ENCODE measurements at places on chromosomes 5 and 9. TPM values are rescaled to one million over a fixed set of nuclear protein-coding genes. Genes with fewer than 3 reads are reported as not detected.

DNA sequence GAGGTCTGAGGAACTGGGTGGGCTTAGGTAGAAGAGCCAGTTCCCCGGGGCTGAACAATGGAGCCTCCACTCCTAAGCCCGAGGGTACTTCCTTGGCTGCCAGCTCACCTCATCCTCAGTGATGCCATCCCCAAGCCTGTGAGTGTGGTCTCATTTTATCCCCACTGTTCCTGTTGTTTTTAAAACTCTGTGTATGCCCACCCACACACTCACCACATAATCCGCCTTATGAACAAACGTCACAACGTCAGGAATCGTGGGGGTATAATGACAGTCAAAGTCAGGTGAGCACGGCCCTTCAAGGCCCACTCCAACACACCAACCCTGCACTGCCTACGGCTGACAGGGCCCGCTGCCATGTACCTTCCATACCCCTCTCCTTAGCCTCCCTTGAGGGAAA, 61.1 kb downstream of the PTCH1 start:
- no peak for DNase-seq

Gene CTXN3
- not detected for total RNA-seq

DNA sequence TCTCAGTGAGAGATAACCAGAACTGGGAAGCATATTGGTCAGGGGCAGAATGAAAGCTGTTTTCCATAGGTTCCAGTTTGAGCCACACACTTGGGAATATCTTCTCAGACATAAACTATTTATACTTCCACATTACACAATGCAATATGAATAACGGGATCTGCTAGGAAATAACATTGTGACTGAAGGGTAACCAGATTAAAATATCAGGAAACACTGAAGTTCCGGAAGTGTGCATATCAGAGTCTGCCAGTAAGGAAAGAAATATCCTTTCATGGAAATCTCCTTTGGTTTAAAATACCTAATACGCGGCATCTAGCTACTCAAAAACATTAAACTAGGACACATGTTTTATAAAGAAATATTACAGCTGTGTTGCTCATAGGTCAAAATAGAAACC, 56.3 kb downstream of the ST8SIA4 start:
- DNase-seq: no peak

DNA sequence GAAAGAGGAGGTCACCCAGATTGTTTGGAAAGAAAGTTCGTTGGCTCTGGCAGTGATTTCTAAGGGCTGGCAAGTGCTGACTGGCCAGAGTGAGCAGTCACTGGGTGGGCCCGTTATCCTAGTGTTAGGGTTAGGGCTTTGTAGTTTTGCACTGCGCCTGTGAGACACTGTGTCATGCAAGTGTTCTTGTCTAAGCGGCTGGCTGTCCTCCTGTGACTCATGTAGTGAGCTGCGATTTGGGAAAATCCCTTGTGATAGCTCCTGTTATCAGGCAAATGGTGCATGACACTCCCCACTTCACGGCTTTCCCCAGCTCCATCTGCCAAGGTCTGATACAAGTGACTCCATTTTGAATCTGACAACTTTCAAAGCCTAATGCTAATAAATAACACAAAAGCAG, 526.0 kb upstream of the ADAMTS16 start:
- peak; percentile 59 for DNase-seq

DNA sequence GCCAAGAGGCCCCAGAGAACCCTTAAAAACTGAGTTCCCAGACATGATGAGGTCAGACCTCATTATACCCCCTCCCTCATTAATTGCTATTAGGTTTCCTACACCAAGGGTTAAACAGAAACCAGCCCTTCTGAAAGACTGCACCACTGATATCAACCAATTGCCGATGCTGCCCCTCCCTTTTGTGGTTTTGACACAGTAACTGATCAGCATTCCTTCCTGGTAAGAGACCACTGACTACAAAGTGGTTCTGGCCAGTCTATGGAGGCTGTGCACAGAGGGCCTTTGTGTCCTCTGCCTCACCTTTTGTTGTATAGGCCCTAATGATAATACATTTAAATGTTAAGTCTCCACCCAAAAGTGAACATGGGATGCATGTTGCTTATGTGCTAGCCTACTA, 201.5 kb downstream of the FRMD3 start:
- peak; percentile 0 for DNase-seq

- DNase-seq: no peak
Measured at GRCh38 chr5:57166276-57166675, 7.6 kb upstream of the GPBP1 start.

GRCh38 chr5:180507661-180508060, 13.5 kb downstream of the CNOT6 start:
- DNase-seq: no peak

DNA sequence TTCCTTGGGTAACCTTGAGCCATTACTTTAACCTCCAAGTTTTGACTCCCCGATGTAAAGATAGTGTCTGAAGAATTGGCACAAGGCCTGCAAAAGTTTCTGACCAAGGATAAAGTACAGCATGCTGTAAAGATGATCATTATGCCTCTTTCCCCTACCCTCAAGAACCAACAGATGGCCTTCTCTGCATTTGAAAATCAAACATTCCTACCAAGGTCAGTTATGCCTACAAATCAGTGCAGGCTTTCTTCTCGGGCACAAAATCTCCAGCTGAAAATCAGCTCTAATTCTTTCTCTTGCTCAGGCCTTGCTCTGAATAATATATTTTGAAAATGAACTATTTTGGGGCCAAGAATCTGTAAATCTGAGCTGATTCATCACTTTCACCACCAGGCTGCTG, 59.7 kb downstream of the PPP2R2B start:
- DNase-seq: no peak

GRCh38 chr9:137552022-137552768, 516 bp downstream of the MRPL41 start:
- DNase-seq: no peak

DNA sequence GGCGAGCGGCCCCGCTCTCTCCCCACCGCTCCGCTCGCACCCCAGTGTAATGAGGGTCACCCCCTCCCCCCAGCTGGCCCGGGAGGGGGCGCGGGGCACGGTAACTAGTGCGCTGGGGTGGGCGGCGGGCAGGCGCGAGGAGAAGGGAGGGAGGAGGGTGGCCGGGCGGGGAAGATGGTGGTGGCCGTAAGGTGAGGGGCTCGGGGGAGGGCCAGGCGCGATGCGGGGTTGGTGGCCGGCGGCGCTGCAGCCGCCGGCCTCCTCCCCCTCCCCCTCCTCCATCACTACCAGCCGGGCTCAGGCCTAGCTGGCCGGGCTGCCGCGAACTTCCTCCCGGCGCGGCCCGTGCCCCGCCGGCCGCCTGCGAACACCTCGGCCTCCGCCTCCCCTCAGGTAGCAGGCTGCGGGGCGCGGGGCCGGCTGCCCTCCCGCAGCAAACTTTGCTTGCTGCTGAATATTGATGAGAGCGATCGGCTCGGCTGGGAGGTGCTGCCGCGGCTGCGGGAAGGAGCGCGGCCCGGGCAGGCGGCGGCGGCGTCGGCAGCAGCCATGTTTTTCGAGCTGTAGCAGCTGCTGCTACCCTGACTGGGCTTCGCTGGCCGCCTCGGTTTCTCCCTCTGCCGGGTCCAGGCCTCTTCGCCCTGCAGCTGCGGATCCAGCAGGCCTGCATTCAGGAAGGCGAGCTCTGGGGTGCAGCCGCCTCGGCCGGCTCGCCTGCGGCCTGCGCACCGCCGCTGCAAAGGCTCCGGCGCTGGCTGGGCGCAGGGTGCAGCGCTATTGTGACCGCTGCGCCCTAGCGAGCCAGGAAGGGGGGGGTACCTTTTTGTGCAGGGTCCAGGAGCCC, 502 bp downstream of the NSD1 start:
- peak; percentile 74 for DNase-seq

GRCh38 chr9:83342731-83343130, 195.5 kb downstream of the FRMD3 start:
- no peak for DNase-seq

DNA sequence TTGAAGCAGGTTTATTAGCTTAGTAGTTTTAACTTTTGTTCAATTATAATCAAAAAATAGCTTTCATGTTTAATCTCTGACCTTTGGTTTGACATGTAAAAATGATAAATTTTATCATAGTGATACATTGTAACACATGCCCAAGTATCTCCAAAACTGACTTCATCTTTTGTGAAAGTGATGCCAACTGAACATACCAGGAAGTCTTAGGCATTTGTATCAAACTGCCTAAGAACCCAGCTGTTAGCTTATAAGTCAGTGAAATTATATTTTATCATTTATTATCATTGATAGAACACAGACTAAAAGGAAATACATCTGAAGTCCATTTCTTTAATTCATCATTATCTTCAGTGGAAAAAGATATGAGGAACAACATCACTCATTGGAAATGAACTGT, 39.1 kb downstream of the NIPBL start:
- DNase-seq: no peak

DNA sequence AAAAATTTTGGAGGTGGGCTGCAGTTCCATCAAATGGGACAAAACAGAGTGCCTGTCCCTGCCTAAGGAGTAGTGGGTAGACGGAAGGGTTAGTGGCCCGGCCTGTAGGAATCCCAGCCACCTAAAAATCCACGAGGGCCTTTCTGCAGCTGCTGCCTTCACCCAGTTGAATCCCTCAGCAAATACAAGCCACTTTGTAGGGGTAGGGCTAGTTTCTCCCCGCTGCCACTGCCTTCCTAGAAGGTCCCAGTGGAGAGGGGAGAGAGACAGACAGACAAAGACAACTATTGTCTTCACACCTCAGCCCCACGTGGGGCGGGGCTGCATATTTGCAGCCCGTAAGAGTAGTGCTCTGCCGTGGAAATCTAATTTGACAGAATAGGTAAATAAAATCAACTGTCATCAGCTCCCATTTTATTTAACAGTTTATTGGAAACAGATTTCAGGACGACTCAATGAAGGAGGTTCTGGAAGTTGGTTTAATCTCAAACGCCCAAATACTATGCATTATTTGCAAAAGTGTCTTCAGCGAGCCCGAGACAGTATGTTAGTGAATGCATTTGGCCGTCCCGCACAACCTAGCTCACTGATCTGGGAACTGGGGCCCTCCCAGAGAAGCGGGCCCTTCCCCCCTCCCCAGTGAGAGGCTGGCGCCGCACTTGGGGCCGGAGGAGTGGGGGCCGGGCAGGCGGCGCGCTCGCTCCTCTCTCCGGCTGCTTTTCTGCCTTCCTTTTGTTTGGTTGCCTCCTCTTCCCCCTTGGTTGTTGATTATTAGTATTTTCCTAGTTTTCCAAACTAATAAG, 67.6 kb upstream of the TBCA start:
- DNase-seq: no peak

- DNase-seq: no peak
Measured at GRCh38 chr5:28313321-28313951, 1275.0 kb upstream of the CDH9 start.

Gene C1QTNF2
- total RNA-seq: not detected

Gene ARL14EPL
- total RNA-seq: not detected

DNA sequence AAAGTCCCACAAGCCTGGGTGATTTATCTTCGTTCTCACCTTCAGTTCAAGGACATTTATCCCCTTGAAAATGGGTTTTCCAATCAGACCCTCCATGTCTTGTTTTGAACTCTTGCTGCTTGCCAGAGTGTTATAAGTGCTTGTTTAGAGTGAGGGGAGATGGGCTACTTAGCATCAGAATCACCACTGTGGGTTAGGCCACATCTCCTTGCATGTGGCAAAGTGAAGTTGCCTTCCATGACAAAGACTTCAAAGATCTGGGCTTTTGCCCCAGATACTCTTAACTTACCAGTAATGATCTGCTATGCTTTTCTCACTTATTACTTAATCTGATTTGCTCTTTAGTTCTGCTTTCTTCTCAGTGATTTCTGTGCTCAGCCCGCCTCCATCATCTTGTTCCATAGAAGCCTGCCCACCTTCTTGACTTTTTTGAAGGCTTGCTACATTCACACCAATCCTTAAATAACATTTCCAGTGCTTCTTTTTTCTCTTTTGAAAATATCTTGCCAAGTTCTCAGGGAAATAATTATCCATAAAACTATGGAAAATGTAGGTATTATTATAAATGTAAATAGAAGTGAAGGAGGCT, 39.0 kb downstream of the GPR21 start:
- DNase-seq: no peak

Gene MPDZ
- 15.5 TPM for total RNA-seq

- DNase-seq: no peak
Measured at GRCh38 chr9:137009217-137009616, 12.8 kb upstream of the CLIC3 start.

- no peak for DNase-seq
Measured at GRCh38 chr5:67215519-67216471, 19.2 kb upstream of the CD180 start.

- no peak for DNase-seq
Measured at GRCh38 chr5:149500922-149501582, 50.2 kb downstream of the CSNK1A1 start.

GRCh38 chr9:129322022-129322621, 144.1 kb upstream of the IER5L start:
- DNase-seq: no peak

DNA sequence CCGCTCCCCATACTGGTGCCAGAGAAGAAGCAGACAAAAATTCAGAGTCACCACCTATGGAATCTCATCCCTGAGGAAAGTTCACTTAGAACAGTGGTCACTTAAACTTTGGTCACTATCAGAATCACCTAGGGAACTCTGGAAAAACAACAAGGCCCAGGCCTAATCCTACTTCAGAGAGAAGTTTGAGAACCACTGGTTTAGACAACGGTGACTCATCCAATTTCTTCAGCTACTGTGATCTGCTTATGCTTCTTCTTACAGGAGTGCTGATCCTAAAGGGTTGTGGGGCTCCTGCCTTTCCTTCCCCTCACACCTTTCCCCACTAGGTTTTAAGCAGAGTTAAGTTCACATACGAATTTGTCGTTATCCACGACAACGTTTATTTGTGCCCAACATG, 194.7 kb upstream of the KLF4 start:
- no peak for DNase-seq

DNA sequence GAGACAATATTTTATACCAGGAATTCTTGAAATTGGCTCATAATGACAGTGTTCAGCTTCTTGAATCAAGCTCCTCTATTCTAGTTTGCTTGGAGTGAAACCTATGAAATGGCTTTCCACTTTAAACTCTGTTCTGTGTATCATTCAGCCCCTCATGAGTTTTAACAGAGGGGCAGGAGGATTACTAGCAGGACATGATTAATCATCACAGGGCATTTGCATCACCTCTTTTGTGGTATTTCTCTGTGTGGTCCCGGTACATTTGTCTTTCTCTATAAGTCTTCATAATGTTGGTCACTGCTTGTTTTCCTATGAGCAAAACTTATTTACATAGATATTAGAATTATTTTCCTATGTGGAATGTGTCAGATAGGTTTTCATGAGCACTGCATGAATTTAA, 21.2 kb downstream of the CAST start:
- DNase-seq: no peak

DNA sequence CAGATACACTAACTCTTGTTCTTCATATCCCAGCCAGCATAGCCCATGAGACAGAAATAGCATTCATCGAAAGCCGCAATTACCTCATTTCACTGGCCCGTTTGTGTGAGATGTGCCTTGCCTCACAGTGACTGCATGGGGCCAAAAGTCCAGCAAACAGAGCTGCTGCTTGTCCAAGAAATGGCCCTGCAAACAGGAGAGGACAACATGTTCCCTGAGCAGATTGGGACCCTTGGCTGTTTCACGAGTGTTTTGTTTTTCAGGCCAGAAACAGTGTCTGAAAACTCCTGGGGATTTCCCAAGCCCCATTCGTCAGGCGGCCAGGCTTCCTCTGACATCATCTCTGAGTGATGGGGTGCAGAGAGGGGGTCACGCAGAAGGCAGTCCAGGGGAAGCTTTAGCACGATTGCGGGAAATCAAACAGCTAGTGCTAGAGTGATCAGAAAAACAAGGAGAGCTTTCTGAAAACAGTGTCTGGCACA, 503.6 kb upstream of the PAPPA start:
- no peak for DNase-seq

Gene ADRB2
- total RNA-seq: 0.26 TPM
